ENCODE measurements at places on chromosomes 7 and 10.

DNA sequence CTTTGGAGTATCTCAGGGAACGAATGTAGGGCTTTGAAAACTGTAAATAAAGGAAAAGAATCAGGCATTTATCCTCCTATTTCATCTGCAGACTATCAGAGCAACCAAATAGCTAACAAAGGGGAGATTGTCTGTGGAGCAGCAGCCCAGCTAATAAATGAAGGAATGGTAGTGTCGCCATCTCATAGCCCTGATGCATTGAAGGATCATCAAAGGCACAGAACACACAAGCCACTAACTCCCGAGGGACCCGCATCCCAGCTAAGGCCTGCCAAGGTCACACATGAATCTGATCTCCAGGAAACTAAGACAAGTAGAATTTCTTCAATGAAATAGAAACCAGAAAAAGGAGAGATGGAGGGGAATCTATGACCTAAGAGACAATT is 38.2 kb downstream of the CALML5 start:
- DNase-seq, result no peak

DNA sequence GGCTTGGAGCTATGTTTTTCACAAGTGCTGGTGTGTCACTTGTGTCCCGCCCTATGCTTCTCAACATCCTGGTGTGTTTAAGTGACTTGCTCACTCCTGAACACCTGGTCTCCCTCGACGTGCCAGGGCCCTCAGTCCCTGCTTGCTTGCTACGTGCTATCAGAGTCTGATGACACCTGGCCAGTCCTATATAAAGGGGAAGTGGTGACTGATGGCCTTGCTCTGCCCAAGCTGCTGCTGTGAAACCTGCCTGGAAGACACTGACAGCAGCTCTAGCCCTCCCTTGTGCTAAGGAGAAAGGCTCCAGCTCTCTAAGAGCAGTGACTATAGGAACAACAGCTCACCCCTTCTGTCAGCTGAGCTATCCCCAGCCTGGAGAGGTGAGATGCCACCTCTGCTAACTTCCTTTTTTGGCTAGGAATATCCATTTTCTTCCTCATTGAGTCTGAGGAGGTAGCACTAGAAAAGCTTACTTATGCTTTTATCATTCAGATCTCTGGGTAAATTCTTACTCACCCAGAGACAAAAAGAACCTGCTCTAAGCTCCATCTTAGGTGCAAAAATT is 77.2 kb upstream of the PLXNA4 start:
- DNase-seq, result no peak

GRCh38 chr7:100562195-100563099 is 11.3 kb downstream of the SAP25 start:
- no peak for DNase-seq

DNA sequence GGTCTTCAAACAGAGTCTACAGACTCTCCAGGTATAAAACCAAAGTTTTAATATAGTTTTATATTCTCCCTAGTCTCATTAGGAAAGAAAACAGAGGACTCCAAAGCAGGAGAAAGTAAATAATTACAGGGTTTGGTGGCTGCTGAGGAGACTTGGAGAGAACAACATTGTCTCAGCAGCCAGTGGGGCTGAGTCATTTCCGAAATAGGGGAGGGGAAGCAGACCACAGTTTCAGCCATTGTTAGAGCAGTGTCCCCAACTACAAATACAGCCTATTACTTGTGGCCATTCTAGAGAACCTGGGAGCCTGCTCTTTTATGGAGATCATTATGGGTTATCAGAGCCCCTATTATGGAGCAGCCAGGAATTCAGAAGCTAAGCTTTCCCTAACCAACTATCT is 44.2 kb upstream of the A1CF start:
- no peak for DNase-seq
